Amygdala (tissue), 56 donors: ENCODE measurements at places on chromosomes 1 and 21.

GRCh38 chr1:110098222-110099026 is 13.8 kb upstream of the UBL4B start:
- no peak for DNase-seq

GRCh38 chr1:29708796-29709703 is 472.7 kb downstream of the PTPRU start:
- DNase-seq = no peak

DNA sequence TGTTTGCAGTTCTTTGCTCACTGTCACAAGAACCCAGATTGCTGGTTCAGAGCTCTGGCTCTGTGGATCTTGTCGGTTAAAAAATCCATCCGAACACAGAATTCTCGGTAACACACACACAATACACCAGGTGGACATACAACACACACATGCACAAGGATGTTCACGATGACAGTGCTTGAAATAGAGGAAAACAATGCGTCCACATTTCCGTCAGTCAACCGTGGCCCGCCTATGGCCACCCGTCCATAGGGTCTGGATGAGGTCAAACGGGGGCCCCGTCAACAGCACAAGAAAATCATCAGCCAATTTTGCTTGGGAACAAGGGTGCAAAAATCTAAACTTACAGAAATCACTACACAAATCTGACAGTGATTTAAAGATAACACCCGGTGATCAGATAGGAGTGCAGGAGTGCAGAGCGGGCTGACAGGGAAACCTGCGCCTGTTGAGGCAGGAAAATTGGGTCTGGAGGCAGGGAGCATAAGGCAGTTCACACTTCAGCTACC is 50.4 kb upstream of the SLC19A1 start:
- DNase-seq = no peak

- DNase-seq = no peak
These were observed 177.6 kb downstream of the RASAL2 start for GRCh38 chr1:178271471-178271870.

- DNase-seq = no peak
These were observed 140.8 kb upstream of the FGGY start for GRCh38 chr1:59156051-59156450.
